ENCODE measurements at places on chromosomes 7 and 10. TPM values are rescaled to one million over a fixed set of nuclear protein-coding genes. Genes with fewer than 3 reads are reported as not detected.

DNA sequence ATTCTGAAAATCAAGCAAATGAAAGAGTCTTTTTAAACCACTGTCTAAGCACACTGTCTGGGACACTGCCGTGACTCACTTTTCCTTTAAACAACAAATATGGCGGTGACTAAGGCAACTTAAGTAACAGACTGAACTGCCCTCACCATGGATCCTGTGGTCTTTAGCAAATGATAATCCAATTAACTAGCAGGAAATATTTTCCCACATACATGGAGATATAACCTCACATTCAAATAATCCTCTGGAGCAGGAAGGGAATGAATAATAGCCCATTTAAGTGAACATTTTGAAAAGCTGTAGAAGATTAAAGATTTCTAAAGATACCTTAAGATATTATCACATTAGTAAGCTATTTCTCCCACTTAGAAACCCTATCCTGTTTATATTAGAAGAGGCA, 40.3 kb upstream of the LRRC17 start:
- DNase-seq: no peak

DNA sequence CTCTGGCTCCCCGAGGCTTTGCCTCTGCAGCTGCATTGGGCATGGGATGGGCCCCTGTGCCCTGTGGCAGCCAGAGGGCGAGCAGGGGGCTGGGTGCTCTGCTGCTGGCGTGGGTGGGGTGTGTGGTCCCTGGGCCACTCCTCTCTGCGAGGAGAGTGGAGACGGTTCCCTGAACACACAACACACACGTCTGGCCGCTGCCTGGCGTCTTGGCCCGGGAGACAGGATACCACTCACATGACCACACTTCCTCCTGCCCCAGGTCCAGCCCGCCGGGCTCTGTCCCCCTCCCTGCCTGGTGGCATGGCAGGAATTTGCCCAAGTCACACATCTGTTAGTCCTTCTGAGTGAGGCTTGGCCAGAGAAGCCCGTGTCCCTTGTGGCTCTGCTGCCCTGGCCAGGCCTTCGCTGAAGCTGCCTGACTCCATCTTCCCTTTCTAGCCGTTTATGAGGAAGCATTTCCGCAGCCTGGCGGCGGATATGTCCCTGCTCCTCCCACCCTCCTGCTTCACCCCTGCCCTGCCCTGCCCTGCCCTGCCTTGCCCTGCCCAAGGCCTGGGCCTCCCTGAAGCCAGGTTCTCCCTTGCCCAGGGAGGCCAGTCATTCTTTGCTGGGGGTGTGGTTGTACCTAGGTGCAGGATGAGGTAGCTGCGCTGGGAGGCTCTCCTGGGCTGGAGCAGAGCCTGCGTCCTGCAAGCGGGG, 3.0 kb downstream of the BRI3 start:
- DNase-seq: peak; percentile 93

- no peak for DNase-seq
Measured at GRCh38 chr10:72697716-72698115, 5.8 kb downstream of the MCU start.

GRCh38 chr10:77479586-77479985, 158.0 kb downstream of the KCNMA1 start:
- no peak for DNase-seq

Gene BLNK
- not detected for total RNA-seq

Gene RNF32
- total RNA-seq: 0.32 TPM

Gene RNF148
- total RNA-seq: 1.5 TPM
